B cell (primary cell): ENCODE measurements at places on chromosomes 7 and 10. TPM values are rescaled to one million over a fixed set of nuclear protein-coding genes. Genes with fewer than 3 reads are reported as not detected.
A peak's percentile ranks its signal among the peaks of the same experiment; 100 is the strongest.

GRCh38 chr7:30160329-30160728, 25.5 kb downstream of the MTURN start:
- no peak for DNase-seq

GRCh38 chr7:135514856-135515255, 5.0 kb upstream of the CNOT4 start:
- no peak for DNase-seq

DNA sequence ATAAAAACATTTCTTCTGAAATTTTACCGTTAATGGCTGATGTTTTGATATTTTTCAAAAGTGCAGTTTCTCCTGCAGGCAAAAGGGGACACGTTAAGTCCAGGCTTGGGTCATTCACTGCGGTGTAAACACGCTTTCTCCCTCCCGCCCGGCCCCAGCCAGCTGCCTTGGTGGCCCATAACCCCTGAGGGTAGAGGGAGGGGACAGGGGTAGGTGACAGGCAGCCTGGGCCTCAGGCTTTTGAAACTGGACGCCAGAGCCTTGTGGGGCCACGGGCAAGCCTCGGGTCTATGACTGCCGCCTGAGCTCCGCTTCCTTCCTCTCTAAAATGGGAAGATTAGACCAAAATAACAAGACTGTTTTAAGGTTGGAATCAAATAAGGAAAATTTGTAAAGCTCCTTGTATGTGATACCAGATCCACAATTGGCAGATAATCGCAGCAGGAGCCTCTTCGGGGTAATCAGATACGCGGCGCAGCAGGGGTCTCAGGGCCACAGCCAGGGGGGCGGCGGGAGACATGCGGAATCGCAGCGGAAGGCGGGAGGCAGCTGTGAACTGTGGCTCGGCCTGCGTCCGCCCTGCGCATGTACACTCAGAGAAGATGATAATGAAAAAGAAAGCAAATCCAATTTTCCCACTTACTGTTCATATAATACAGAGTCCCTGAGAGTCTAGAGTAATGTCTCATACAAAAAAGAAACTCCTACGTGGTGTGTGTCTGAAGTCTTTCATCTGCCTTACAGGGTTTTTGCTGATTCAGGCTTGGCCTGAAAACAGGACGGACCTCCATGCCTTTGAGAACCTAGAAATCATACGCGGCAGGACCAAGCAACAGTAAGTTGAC, 138.3 kb downstream of the EGFR start:
- DNase-seq, result no peak

DNA sequence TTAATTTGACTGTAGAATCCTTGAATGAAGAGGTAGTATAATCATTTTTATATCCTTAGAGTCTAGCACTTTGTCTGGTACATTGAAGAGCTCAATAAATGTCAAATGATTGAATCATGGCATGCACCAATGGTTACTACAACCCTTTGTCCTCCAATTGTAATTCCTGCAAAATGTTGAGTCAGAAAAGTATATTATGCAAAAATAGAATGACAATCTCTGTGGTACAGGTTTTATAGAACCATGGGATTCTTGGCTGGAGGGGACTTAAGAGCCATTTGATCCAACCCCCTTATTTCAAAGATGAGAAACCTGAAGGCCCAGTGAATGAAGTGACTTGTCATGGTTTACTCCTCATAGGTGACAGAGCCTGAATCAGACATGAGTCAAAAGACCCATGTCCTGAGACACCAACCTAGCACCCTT, 30.9 kb upstream of the SMKR1 start:
- no peak for DNase-seq

- DNase-seq, result no peak
Measured at GRCh38 chr7:31078363-31078990, 26.4 kb downstream of the ADCYAP1R1 start.

DNA sequence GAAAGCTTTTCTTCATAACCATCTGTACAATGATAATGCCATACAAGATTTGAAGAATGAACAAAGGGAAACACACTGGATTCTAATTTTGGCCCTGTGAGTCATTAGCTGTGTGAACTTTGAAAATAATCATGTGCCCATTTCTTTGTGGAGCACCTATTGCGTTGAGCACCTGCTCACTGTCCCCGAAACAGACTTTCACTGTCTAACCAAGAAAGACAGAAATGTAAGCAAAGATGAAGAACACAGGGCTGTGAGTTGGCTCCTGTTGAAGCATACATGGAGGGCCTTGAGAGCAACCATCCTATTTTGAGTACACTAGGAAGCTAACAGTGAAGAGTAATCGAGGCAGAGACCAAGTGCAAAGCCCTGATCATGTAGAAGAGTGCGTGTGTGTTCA, 118.4 kb upstream of the SLC25A13 start:
- no peak for DNase-seq

DNA sequence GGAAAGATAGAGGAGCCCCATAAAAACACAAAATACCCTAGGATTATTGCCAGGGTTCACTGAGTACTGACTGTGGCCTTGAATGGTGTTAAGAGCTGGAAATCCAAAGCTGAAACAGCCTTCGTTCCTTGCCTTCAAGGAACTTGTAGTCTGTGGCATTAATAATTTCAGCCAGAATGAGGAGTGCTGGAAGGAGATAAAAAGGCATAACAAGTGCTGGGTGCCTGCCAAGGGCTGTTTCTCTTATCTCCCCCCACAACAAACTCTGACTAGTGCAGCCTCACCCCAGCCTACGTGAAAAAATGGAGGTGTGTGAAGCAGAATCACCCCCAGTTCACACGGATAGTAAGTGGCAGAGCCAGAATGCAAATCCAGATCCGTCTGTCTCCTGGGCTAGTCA, 199.1 kb upstream of the LYZL2 start:
- DNase-seq, result no peak

- DNase-seq, result no peak
Measured at GRCh38 chr10:47453141-47454007, 30.5 kb downstream of the ANXA8 start.

DNA sequence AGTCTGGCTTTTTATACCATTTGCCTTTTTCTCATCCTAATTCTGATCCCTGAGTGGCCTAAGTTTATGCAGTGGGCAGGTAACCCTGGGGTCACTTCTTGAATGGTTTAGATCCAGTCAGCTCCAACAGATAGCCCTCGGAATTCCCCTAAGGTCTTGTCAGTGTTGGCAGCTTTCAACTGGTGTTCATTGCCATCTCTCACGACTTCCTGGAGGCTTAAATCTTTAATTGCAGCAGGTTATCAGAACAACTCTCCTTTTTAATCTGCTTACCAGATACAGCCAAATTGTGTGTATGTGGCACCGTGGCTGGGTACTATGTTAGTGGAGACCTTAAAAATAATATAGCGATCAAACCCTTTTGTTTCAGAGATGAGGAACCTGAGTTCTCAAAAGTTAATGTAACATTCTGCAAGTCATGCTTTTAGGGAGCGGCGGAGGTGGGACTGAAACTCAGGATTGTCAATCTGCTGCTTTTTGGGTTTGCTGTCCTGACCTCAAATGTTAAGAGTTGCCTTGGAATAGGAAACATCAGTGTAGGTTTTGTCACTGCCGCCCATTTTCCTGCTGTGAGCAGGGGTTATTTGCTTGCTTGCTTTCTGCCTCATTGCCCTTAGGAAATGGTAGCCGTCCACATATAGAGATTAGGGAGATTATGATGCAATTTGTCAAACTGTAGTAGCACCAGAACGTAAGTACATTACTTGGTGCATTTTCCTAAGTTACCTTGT, 818 bp downstream of the DLD start:
- DNase-seq, result peak; percentile 20

DNA sequence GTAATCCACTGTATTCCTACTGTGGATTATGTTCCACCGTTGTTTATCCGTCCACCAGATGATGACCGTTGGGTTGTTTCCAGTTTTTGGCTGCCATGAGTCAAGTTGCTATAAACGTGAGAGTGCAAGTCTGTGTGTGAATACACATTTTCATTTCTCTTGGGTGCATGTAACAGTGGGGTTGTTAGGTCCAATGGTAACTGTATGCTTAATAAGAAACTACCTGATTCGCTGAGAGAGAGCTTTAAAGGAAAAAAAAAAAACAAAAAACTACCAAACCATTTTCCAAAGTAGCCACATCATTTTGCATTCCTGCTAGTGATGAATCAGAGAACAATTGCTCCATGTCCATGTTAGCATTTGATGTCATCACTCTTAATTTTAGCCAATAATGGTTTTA, 15.9 kb downstream of the UBN2 start:
- no peak for DNase-seq

GRCh38 chr7:159116581-159117339, 27.9 kb downstream of the VIPR2 start:
- DNase-seq, result no peak

- DNase-seq, result no peak
Measured at GRCh38 chr7:151342811-151343210, 1.2 kb downstream of the NUB1 start.

DNA sequence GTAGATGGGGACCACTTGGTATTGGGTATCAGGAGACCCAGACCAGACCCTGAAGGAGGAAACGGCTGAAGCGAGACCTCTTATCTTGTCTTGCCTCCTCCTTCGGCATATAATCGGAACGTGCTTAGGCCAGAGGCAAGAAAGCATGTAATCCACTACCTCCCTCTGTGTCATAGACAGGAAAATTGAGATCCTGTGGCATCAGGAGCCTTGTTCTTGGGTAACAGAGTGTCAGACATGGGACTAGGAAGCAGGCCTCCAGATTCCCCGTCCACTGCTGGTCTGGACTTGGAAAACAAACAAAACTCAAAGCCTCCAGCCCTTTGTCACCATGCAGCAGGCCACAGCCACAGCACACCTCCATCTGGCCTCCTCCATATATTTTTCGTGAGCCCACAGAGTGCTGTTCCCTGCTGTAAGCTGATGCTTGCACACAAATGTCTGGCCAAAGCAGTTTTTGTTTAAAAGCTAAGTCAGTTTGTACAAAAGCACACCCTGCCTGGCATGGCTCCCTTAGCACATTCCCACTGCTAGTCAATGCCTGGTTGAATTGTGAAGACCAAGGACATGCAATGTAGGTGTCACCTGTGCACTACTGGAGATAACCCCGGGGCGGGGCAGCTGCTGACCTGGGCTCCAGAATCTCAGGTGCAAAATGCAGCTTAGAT, 510.9 kb downstream of the RPS24 start:
- DNase-seq, result no peak

DNA sequence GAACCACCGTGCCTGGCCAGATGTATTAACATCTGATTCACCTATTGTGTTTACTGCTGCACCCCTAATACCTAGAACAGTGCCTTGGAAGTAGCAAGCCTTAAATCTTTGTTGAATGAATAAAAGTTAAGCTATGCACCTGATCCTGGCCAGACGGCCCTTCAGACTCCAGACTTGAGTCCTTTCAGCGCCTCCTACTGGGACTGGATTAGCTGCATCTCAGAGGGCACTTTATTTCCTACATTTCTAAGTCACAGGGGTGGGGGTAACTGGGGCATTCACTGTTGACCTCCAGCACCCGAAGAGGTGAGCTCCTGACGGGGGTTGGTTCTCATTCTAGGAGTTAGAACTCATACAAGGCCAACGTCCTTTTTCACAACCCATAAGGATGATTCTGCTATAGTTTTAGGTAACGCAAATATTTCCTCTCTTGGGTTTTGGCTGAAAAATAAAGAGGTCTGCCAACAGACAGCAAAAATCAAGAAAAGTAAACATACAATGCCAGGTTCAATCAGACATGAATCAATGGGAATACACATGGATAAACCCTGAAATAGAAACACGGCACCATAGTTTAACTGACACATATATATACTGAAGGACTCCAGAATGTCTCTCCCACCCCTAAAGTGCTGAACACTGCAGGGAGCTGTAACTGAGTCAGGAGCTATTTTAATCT, 48.0 kb upstream of the DLG5 start:
- no peak for DNase-seq

- no peak for DNase-seq
Measured at GRCh38 chr10:75740541-75740940, 309.1 kb downstream of the LRMDA start.

DNA sequence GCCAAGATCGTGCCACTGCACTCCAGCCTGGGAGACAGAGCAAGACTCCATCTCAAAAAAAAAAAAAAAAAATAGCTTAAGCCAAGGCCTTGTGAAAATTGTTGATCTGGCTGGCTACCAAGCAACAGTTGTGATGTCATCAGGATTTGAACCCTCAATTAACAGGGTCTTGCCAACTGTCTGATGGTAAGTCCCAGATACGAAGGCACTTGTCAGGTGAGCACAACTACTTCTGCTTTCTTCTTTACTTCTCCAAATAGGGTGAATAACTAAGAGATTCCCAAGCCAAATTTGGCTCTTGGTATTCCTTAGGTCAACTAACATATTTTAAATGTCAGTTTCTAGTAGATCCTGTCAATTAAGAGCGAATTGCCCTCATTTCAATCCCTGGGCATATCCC, 47.4 kb downstream of the ANKRD61 start:
- peak; percentile 80 for DNase-seq

GRCh38 chr7:19522486-19522885, 186.4 kb downstream of the POLR1F start:
- no peak for DNase-seq

DNA sequence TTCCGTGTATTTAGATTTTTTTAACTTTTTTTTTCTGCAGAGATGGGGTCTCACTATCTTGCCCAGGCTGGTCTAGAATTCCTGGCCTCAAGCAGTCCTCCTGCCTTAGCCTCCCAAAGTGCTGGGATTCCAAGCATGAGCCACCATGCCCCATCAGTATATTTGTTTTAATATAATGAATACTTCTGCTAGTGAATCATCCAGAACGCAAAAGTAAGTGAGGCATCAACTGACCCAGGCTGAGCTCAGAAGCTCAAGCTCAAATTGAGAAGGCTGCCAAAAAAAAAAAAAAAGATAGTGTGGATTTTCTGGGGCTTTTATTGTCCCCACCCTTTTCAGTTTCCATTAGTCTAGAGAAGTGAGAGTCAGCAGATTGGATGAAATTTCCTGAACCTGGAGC, 39.0 kb upstream of the TECTB start:
- no peak for DNase-seq

- DNase-seq, result no peak
Measured at GRCh38 chr10:21758696-21759095, 224.7 kb downstream of the MLLT10 start.

GRCh38 chr7:42161719-42162118, 75.3 kb downstream of the GLI3 start:
- no peak for DNase-seq

- DNase-seq, result peak; percentile 36
Measured at GRCh38 chr10:29409241-29410054, 120.6 kb downstream of the LYZL1 start.

Gene DRGX
- not detected in 2 replicates for total RNA-seq

Gene ZCCHC24
- total RNA-seq, result 2.1 and 2.3 TPM in 2 replicates

Gene CCL26
- not detected in 2 replicates for total RNA-seq

Gene FRAT1
- total RNA-seq, result 25.3 and 27.8 TPM in 2 replicates

Gene GJC3
- total RNA-seq, result not detected in 2 replicates

Gene TSC22D4
- 92.8 and 95.0 TPM in 2 replicates for total RNA-seq

Gene NCF1
- total RNA-seq, result 183 and 189 TPM in 2 replicates
